Cortex of kidney (tissue), 1 donor: ENCODE measurements at places on chromosomes 6 and 20.

GRCh38 chr6:85516168-85516567, 66.3 kb downstream of the NT5E start:
- no peak for DNase-seq

DNA sequence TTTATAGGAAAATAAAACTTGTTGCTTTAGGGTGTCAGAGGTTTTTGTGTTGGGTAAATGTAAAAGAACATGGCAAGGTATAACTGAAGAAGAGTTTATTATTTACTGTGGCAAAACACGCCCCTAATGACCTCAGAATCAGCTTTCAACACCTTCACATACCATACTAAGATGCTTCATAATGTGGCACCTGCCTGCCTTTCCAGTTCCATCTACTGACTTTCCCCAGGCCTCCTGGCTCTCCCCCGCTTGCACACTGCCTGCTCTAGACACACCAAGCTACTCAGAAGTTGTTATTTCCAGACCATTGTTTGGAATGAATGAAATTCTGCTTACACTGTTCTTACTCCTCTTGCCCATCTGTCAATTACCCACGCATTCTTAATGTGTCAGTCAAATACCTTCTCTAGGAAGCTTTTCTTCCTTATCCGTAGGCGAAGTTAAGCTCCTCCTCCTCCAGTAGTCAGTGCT, 1.8 kb downstream of the TIAM2 start:
- no peak for DNase-seq

- no peak for DNase-seq
Measured at GRCh38 chr6:119241111-119241465, 108.5 kb downstream of the MAN1A1 start.

- no peak for DNase-seq
Measured at GRCh38 chr20:32894026-32894483, 35.3 kb downstream of the EFCAB8 start.

DNA sequence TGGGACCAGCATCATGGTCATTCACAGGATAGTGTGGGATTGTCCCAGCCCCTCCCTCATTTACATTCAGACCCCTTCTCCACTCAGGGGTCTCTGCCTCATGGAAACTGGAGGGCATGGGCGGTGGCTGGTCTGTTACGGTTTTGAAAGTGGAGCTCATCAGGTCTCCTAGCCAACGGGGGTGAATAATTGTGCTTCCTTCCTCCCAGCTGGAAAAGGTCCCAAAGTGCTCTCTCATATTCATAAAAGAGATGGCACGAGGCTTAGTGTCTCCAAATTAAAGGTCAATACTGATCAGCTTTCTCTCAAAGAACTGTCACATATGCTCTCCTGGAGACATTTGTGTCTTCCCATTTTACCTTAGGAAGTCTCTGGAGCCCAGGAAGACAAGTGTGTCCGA, 19.9 kb downstream of the JARID2 start:
- no peak for DNase-seq

- no peak for DNase-seq
Measured at GRCh38 chr6:137951064-137951597, 84.1 kb downstream of the TNFAIP3 start.

DNA sequence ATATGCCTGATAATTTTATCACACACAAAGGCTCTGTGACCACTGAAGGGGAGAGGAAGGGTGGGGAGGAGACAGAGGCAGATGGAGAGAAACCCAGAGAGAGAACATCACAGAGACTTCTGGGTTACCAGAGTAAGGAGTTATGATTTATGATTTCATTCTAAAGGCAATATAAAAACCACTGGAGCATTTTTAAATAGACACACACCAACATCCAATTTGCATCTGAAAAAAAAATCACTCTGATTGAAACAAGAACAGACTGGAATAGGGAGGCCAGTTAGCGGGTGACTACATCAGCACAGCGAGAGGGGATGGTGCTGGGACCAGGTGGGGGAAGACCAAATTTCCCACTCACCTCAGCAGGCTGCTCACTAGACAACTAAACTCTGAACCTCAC, 104.8 kb downstream of the AGPAT4 start:
- no peak for DNase-seq

DNA sequence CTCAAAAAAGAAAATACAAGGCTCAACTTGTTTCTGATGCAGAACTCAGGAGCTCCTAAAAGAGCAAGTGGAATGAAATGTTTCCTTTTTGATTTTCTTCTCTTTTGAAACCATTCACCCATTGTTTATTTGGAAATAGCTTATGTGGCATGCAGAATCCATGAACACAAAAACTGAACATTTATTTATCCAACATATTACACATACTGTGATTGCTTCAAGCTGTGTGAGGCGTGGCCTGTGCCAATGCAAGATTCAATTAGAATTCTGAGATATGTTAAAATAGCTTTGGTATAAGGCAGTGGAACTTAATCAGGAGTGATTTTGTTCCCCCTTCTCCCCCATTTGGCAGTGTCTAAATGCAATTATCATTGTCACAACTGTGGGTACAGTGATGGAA, 45.9 kb upstream of the CARMIL1 start:
- no peak for DNase-seq

DNA sequence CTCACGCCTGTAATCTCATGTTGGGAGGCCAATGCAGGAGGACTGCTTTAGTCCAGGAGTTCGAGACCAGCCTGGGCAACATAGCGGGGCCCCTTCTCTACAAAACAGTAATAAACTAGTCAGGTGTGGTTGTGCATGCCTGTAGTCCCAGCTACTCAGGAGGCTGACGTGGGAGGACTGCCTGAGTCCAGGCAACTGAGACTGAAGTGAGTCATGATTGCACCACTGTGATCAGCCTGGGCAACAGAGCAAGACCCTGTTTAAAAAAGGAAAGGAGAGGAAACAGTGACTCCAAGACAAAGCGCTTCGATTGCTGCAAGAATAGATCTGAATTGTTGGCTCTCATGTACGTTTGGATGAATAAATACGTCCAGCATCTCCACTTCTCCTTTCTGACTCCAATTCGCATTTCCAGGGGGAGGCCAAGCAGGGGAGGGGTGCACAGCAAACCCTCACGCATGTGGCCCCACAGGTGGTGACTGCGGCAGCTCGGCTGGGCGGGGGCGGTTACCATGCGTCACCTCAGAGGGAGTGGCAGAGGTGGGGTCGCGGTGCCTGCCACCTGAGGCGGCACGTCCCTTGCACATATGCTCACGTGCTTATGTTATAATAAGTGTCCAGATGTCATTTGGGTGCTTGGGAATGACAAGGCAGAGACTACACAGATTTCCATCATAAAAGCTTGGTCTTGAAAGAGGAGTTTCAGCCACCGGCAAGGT, 95.1 kb upstream of the MPC1 start:
- no peak for DNase-seq

DNA sequence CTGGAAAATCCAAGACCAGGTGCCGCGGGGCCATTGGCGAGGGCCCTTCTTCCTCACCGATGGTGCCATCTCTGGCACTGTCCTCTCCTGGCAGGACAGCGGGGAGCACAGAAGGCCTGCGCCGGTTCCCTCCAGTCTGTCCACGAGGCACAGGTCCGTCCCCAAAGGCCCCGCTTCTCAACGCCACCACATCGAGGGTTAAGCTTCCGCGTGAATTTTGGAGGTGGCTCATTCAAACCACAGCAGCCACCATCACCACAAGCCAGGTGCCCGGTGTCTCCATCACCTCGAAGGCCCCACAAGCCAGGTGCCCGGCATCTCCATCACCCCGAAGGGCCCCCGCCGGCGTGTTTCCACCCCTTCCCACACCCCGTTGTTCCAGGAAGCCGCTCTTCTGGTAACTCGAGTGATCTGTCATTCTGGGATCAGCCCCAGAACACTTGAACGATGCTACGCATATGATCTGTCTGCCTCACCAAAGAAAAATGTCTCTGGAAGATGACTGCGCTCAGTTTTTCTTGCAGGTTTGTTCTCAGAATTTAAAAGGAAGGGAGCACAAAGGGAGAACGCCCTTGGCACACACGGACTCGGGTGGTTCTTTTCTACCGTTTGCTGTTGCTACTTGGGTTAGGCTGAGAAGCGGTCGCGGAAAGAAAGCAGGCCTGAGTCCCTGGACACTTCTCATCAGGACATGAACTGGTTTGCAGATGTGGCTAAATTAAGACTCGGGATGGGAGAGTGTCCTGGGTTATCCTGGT, 9.9 kb upstream of the KIF25 start:
- DNase-seq, result no peak
